ENCODE measurements at places on chromosomes 6 and 20.

DNA sequence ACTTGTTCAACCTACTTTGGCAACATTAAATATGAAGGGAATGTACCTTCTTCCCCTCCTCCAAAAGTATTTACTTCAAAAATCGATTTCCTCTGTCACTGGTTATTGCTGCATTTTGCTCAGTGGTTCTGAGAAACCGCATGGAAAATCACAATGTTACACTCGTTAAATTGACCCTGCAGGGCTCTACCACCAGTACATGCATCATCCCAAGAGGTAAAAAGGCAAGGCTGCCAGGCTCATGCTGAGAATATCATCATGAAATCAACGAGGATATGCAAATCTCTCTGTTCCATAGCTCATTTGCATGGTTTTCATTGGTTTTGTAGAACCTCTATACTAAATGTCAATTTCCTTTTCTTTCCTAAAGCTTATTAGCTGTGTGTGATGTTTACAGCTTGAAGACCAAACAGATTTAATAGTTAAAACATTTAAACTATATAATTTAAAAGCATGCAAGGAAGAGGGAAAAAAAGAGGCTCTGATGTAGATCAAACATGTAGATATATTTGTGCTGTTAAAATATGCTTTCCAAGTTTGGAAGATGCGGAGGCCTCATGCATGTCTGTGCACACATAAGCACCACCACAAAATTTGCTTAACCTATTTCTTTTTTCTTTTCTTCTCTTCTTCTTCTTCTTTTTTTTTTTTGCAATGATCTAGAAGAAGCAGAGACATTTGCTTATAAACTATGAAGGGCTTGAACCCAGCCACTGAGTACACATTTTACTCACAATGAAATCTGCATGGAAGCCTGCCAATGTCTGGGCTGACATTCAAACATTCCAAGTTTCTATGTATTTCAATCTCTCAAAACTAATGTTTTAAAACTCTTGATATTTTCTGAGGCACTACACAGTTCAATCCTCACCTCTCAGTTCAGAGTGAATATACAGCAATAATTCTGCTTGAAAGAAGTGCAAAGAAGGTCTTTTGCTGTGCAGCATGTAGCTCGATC, 194.0 kb downstream of the GMPR start:
- no peak for DNase-seq

- DNase-seq = peak; percentile 77
Measured at GRCh38 chr6:33620158-33620855, 815 bp upstream of the ITPR3 start.

DNA sequence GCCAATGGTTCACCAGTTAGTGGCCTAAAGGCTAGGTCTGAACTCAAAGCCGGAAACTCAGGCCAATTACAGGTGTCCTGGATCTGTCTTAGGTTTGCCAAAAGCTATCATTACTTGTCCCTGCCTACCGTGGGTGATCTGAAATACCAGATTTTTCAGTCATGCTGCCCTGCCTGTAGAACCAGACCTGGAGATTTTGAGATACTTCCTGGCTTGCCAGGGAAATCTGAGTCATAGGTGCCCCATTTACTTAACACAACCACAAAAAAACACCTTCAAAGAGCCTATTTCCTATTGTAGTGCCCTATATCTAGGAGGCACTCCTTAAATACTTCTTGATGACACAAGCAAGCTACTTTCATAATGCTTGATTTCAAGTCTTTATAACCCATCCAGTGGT, 13.9 kb upstream of the RANBP9 start:
- no peak for DNase-seq

DNA sequence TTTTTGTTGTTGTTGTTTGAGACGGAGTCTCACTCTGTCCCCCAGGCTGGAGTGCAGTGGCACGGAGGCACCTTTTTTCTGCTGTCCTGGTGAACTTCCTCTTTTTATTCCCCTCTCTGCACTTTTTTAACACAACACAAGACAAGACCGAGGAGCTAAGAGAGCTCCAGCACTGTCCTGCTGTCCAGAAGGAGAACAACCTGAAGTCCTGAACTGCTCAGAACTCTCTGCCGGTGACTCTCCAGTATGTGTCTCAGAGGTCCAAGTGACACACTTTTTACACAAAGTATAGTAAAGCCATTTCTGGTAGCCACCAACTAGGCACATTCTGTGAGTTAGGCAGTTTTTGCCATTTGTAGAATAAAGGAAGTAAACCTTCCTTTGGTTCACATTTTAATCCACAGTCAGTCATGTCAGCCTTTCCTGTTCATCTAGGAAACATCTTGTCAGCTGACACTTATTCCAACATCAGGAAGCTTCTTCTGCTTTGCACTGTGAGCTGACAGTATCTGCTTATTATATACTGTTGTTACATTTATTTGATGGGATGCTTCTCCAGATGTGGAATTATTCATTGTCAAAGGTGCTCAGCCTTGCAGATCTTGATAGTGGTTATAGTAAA, 28.1 kb upstream of the TXNDC5 start:
- no peak for DNase-seq

- no peak for DNase-seq
Measured at GRCh38 chr6:29720863-29721262, 2.4 kb upstream of the HLA-F start.

DNA sequence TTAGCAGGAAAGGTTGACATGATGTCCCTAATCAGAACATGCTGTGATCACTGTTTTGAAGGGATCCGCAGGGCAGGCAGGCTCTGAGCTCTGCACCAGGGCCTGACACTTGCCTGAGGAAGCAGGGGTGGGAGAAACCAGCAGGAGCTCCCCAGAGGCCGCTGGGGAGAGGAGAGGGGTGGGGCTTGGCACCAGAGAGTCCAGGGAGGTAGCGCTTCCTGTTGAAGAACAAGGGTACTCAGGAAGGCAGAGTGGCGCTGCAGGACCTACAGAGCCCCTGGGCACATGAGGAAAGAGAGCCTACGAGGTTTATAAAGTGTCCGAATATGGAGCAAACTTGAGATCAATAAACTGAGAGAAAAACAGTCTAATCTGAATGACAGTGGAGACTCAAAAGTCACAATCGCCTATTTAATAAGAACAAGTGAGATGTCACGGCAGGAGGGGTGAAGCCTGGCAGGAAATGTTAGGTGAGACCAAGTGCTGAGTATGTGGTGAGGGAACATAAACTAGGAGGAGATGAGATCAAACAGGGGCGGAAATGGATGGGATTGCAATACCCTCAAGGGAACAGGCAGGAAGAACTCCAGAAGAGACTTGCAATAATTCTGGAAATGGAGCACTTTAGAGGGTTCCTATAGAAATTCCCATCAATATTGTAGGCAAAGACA, 5.8 kb upstream of the TBXT start:
- DNase-seq = no peak

DNA sequence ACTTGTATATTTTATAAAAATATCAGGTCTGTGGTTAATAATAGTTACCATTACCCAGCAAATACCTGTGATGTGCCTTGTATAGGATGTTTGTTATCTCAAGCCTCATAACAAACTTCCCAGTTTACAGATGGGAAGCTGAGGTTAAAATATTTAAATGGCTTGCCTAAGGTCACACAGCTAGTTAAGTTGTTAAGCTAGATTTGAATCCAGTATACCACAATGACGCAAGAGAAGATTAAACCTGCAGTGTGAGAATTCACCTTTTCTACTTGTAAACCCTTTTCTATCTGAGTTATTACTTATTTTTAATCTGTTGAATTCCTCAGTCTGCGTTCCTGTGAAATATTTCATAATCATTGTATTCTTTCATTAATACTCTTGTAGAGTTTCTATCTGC, 4.9 kb downstream of the DSP start:
- DNase-seq = no peak

DNA sequence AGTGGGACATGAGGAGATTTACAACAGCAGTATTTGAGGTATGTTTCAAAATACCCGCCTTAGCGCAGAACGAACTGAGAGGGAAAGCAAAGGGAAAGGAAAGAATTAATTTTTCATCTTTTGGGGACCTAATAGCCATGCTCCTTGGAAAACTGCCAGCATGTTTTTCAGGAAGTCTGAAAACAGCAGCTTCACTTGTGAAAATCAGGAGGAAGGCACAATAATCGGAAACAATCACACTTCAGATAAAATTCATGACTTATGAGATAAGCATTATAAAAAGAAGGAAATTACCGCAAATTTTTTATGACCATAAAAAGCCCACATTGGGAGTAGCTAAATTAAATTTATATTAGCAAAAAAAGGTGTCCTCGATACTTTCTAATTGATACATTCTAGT, 541.1 kb downstream of the HAO1 start:
- DNase-seq = no peak

DNA sequence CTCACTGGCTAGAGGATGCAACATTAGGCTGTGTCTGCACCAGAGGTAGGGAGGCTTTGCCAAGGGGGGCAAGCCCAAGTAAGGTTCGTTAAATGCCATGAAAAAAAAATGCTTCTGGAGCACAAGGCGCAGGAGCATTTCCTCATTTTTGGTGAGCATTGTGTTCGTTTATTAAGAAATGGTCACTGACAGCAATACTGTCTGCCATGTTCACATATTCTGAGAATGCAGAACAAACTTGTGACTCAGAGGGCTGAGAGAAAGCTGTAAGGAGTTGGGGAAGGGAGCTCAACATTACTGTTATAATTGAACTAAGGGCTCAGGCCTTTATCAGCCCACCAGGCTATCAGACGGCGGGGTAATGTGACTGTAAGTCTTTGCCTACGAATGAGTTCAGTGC, 465.4 kb upstream of the BTBD3 start:
- DNase-seq = no peak
